ENCODE measurements at places on chromosomes 2 and 18. TPM values are rescaled to one million over a fixed set of nuclear protein-coding genes. Genes with fewer than 3 reads are reported as not detected.

GRCh38 chr2:30949435-30949834, 142.2 kb upstream of the CAPN13 start:
- DNase-seq: no peak

GRCh38 chr2:98108110-98108509, 21.1 kb downstream of the VWA3B start:
- DNase-seq: no peak

- no peak for DNase-seq
These were observed 48.1 kb downstream of the NUP35 start for GRCh38 chr2:183172220-183172887.

DNA sequence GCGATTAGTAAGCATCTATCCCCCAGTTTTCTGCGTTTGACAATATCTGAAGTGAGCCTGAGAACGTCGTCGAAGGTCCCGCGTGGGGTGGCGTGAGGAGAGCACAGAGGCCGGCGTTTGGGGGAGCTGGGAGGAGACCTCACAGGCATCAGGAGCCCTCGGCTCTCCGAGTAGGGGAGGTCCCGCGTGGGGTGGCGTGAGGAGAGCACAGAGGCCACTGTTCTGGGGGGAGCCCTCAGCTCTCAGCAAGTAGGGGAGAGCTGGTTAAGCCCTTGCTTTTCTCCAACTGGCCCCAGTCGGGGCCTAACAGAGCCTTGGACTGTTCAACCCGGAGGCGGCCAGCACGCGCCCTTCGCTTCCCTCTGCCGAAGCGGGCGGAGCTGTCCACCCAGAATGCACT, 134.3 kb downstream of the NFATC1 start:
- DNase-seq: no peak

DNA sequence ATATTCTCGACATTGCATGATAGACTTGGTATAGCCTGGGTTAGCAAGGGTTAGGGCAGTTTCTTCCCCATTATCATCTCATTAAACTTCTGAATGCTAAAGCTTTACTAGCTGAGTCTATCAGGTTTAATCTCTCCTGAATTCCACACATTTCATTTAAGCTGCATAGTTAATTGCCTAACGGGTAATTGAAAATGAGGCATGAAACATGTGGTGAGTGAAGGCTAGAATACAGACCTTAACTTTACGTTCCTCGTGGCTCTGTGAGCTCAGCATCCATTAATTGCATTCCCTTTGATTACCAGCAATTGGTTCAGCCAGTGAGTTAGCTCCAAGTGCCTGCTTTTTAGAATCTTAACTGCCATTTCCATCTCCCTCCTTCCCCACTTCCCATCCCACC, 126.5 kb upstream of the MEX3C start:
- no peak for DNase-seq

DNA sequence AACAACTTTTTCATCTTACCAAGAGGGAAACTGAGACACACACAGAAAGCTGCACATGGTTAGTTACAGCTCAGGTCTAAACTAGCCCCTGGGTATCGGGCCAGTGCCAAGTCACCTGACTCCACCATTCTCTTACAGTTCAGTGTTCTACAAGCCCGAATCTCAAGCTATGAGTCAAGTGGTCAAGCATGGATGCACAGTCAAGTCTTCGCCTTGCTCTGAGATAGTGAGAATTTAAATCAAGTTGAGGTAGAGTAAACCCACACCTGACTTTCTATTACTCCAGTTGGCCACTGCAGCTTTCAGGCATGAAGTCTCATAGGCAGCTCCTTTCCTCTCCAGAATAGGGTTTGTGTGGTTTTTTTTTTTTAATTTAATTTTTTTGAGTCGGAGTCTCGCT, 34.5 kb upstream of the ARL5A start:
- no peak for DNase-seq

DNA sequence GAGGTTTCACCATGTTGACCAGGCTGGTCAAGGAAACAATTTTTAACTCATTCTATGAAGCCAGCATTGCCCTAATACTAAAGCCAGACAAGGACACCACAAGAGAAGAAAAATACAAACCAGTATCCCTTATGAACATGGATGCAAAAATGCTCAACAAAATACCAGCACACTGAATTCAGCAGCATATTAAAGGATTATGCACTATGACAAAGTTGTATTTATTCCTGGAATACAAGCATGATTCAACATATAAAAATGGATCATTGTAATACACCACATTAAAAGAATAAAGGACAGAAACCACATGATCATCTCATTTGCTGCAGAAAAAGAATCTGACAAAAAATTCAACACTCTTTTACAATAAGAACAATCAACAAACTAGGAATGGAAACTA, 138.7 kb downstream of the RAB3GAP1 start:
- no peak for DNase-seq

- DNase-seq: no peak
These were observed 29.9 kb upstream of the STK39 start for GRCh38 chr2:168277276-168277675.

DNA sequence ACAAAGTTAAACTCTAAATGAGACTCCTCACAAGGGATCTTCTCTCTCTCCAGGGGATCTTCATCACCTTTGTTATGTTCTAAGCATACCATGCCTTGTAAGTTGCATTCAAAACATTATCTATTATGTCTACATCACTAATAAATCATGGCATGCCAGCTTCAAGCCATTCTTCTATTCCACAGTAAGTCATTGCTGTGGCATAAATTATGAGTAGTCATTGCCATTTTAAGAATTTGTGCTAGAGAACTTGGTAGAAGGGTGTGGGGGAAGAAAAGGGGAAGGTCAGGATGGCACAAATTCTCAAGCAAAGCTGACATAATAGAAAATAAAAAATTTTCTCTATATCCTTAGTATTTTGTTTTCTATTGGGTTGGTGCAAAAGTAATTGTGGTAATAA, 33.5 kb downstream of the BARD1 start:
- DNase-seq: no peak

- no peak for DNase-seq
These were observed 1110.5 kb downstream of the LRP1B start for GRCh38 chr2:141020346-141020745.

DNA sequence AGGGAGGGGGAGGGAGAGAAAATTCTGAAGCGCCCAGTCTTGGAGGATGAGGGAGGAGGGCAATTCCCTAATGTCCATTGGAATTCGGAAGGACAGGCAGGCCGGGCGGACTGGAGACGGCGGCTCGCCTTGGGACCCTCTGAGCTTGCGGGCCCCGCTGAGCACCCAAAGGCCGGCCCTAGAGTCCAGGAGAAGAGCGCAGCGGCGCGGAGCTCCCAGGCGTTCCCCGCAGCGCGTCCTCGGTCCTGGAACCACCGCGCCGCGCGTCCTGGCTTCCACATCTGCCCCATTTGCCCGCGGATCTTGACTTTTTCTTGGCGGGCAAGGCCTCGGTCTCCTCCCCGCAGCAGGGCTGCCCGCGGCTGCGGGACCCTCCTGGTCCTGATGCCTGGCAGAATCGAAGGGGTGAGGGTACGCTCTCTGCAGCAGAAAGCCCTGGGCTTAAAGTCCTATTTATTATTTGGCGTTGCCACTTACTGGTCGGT, 675 bp upstream of the MLPH start:
- DNase-seq: no peak

DNA sequence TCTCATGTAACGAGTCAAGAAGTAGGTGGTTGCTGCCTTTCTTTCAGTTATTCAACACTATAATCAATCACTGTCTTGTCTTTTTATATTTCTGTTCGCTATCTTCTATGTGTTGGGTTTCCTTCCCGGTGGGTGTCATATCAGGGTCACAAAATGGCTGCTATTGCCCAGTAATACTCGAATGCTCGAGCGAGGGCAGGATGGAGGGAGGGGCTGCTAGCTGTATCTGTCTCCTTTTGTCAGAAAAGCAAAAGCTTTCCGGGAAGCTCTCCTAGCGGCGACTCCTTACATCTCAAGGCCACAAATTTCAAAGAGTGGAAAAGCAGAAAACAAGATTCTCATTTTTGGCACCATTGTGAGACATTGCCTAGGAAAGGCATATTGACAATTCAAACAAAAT, 16.4 kb upstream of the GALNT3 start:
- DNase-seq: no peak

DNA sequence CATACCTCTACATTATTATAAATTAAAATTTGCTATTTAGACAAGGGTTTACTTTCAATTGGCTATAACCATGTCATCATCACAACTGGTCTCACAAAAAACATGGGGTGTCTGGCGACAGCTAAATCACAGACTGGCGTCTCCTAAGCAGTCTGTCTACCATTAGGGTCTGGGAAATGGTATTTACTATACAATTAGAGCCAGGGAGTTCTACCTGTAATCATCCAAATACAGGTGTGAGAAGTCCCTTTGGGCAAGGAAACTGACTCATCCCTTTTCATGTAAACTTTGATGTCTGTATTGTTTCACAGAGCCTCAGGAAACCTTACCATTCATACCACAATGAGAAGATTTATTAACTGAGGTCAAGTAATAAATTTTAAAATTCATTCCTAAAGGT, 126.7 kb downstream of the OLA1 start:
- DNase-seq: no peak

DNA sequence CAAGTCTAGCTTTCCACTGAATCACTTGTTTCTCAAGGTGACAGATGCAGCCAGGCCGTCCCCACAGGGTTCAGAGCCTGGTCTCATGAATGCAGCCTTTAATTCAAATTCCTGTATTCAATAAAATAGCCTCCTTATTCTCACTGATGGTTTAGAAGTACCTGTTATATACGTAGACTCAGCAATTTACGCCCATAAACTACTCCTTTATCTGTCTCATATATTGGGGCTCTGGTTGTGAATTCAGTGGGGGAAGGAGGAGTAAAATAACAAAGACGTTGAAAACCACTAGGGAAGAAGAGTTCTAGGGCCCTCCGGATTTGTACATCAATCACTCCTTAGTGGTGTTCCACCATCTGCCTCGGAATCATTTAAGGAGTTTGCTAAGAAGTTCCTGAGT, 1.7 kb downstream of the OBSL1 start:
- no peak for DNase-seq

DNA sequence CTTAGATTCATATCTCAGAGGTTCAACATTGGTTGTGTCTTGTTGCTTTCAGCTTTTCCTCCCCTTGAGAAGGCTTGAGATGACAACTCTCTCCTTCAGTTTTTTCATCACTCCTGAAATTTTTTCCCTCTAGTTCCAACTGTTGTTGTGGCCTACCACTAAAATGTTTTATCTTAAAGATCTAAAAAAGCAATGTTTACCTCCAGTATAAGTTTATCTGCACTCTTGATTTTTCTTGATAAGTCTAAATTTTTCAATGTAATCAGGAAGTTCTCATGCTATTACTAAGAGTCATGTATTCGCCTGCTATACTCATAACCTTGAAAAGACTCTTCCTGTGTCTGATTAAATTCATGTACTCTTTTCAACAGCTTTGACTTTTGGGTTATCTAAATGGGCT, 366.3 kb upstream of the TFPI start:
- DNase-seq: no peak

- no peak for DNase-seq
These were observed 409.5 kb upstream of the CWC22 start for GRCh38 chr2:180416627-180417026.

- DNase-seq: no peak
These were observed 232.9 kb downstream of the CDH7 start for GRCh38 chr18:65983750-65984149.

DNA sequence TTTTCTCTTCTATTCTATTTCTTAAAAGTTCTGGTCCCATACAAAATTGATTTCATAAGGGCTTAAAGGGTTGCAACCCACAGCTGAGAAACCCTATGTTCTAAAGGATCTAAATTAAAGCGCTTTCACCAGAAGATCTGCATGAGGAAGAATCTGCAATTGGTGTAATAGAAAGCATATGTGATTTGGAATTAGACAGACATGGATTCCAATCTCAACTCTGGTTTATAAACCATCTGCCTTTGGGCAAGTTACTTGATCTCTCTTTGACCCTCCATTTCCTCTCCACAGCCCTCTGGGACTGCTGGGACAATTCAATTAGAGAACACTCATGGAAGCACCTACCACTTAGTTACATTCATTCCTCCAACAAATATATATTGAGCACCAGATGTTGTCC, 178.7 kb downstream of the ANTXR1 start:
- DNase-seq: no peak

DNA sequence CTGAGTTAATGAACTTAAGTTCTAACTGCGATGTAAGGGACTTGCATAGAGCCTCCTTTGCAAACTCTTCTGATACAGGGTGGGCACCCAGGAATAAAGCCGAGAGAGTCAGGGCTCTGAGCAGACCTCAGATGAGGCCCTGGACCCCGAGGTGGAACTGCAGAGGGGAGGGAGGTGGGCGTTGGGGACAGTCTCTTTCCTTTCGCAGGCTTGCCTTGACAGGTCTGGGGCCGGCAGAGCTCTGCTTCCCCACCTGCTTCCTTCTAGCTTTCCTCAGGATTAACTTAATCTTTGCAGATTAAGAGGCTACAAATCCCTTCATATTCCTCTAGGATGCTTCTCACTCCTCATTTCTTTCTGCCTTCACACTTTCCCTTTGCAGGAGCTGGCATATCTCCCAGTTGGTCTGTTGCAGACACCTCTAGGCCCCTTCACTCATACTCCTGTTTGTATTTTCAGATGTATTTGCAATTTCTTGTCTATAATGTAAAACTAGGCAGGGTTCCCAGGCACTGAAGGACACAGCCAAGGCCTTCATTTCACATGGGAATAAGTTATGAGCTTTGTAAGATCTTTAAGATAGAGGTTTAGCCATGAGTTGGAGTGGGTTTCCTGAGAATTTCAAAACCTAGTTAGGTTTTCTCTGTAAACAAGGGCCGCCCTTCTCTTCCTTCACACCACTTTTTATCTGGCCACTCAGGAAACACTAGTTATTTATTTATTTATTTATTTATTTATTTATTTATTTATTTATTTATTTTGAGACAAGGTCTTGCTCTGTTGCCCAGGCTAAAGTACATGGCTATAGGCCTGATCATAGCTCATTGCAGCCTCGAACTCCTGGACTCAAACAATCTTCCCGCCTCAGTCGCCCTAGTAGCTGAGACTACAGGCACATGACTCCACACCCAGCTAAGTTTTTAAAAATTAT, 70.9 kb downstream of the MTCL1 start:
- DNase-seq: no peak

DNA sequence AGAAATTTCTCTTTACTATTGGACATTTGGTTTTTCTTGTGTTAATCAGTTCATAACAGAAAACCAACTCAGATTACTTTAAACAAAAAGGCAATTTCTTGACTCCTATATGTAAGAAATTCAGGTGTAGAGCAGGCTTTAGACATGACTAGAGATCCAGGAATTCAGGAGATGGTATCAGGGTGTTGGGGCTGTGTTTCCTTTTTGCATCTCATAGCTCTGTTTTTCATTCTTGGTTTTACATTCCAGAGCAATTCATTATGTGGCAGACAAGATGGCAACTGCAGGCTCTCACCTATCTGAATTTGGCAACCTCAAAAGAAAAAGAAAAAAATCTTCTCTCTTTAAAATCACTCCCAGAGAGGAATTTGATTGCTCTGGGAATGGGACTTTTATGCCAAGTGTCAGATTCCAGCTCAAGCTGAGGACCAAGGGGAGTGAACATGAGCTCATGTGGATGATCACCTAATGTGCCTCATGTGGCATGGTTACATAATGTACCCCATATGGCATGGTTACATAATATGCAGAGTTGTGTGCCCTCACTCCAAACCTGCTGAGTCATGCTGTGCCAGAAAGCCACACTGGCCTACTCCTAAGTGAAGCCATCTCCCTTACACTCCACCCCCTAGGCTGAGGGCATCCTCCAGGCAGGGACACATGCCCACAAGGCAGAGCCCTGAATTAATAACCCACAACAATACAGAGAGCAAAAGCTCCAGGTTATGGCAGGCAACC, 282.7 kb downstream of the MBD2 start:
- no peak for DNase-seq

- DNase-seq: no peak
These were observed 57.9 kb downstream of the HDLBP start for GRCh38 chr2:241257419-241258032.

IL37 gene
- total RNA-seq: not detected

SIX3 gene
- total RNA-seq: not detected

NXPH2 gene
- not detected for total RNA-seq

IL1RN gene
- total RNA-seq: 18.5 TPM

LHCGR gene
- not detected for total RNA-seq
